ENCODE measurements at places on chromosomes 11 and 22.

DNA sequence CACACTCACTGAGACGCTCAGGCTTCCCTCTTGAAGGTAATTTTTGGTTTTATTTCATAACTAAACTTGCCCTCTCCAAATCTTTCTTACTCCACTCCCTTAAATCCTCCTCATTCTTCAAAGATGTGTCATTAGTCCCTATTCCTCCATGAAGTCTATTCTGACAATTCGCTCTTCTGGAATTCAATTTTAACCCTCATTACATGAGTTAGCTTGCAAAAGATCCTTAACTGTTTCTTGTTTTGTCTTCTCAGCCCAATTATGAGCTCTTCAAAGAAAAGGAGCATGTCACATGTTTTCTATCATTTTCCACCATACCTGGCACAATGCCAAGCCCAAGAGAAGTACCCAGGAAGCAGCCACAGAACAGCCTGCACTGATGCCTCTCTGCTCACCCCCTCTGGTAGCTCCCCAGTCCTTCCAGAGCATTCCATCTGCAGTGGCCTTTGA, 13.0 kb downstream of the GALNT18 start:
- DNase-seq = no peak

DNA sequence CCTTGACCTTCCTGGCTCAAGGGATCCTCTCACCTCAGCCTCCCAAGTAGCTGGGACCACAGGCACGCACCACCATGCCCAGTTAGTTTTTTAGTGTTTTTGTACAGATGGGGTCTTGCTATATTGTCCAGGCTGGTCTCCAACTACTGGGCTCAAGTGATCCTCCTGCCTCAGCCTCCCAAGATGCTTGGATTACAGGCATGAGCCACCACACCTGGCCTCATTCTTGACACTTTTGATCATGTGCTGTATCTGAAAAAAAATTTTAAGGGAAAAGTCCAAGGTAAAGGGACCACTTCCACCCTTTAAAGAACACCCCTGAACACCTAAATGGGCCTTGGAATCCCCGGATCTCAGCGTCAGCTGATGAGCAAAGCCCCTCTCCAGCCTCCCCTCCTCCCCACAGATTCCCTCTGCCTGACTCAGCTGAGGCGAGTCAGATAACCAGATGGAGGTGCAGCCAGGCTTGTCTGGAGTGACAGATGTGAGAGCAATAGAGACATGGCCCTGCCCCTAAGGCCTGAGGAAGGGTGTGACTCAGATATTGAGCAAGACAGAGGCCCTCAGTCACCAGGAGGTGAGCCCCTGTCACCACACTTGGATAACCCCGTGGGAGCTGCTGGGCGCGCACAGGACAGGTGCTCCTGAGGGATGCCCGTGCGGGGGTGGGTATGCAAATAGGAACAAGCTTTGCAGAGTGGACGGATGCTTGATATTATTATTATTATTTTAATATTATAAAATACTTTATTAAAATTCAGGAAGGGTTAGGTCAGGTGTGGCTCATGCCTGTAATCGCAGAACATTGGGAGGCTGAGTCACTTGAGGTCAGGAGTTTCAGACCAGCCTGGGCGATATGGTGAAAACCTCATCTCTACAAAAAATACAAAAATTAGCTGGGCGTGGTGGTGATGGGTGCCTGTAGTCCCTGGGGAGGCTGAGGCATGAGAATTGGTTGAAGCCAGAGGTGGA, 5.0 kb upstream of the CCDC88B start:
- peak; percentile 69 for DNase-seq

DNA sequence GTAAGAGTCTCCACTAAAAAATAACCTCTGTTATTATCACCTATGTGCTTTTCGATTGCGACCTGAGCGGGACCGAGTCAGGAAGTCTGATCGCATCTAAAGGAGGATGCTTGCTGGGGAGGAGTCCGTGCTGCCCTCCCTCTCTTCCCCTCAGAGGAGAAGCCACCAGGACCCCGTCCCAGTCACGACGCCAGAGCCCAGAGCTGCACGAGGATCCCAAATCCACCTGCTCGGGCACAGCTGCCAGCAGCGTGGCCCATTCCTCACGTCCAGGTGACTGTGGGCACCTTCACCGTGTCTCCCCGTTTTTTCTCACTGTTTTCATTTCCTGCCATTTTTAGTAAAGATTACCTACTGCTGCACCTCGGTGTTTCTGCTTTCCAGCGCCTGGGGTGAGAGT, 390.3 kb downstream of the BRD1 start:
- DNase-seq = no peak

DNA sequence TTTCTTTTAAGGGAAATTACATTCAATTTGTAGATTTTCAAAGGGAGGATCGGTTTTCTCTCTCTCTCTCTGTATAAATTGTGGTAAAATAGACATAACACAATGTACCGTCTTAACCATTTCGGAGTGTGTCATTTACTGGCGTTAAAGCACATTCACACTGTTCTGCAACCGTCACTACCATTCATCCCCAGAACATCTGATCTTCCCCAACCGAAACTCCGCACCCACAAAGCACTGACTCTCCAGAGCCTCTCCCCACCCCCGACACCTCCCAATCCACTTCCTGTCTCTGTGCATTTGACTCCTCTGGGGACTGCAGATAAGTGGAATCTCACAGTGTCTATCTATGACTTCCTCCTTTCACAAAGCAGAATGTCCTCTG, 15.9 kb upstream of the GRAMD4 start:
- no peak for DNase-seq

Data from SHP77 treated with DMSO at 0.1 percent for 48 hours (cell line).